Stimulated activated CD4-positive, alpha-beta T cell treated with anti-CD3 and anti-CD28 coated beads, Interleukin-12 subunit alpha, Interleukin-12 subunit beta, amount 100 ng/mL, for 48 hours (primary cell): ENCODE measurements at places on chromosomes 16 and 17.

DNA sequence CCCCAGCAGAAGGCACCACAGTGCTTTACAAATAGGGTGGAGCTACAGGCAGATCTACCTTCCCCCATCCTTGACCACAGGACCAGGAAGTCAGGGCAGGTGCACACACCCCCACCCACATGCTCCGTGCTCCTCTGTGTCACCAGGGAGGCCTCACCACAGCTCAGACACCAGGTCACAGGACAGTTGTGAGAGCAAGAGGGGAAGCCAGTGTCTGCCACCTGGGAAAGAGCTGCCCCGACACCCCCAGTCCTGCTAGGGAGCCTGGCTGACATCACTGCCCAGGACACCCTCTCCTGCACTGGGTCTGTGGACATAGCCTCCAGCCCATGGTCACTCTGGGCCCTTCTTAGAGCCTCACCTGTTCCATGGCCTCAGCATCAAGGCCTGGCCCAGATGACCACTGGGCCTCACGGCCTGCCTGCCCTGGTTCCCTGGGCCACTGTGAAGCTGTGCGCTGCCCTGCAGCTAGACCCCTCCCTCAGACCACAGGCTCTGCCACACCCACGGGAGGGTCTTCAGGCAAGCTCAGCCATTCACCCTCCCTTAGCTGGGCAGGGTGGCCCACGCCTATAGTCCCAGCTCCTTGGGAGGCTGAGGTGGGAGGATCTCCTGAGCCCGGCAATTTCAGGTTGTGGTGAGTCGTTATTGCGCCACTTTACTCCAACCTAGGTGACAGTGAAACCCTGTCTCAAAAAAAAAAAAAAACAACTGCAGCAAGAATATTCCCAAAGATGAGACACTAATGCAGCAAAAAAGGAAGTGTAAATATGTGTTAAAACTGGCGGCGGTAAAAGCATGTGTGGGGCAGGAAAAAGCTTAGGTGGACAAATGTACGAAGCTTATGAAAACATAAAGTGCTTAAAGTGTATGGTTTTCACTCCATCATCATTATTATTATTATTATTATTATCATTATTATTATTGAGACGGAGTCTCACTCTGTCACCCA lies 14.2 kb downstream of the POLR3K start:
- DNase-seq = peak; percentile 25

GRCh38 chr17:70483624-70484023 lies 314.3 kb downstream of the KCNJ2 start:
- no peak for DNase-seq

- no peak for DNase-seq
Measured at GRCh38 chr16:60636117-60636516, 1400.1 kb downstream of the CDH8 start.

DNA sequence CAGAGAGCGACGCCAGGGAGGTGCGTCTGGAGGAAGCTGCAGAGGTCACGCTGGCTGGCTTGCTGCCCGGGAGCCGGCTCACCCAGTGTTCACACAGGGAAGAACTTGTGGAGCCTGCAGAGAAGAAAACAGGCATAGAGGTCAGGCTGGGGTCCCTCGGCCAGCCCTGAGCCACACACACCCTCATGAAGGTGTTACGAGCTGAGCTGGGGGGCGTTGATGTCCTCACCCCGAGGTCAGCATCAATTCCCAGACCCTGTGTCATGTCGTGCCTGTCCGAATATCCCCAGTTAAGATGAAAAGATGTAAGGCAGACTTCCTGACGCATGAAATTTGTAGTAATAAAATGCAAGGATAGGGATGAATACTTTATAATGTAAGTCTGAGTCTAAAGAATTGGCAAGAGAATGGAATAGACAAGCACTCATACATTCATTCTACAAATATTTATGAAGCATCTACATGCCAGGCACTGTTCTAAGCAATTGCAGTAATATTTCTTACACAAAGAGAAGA lies 77.1 kb downstream of the USP31 start:
- no peak for DNase-seq

GRCh38 chr16:48317614-48318315 lies 67.4 kb downstream of the SIAH1 start:
- peak; percentile 8 for DNase-seq

DNA sequence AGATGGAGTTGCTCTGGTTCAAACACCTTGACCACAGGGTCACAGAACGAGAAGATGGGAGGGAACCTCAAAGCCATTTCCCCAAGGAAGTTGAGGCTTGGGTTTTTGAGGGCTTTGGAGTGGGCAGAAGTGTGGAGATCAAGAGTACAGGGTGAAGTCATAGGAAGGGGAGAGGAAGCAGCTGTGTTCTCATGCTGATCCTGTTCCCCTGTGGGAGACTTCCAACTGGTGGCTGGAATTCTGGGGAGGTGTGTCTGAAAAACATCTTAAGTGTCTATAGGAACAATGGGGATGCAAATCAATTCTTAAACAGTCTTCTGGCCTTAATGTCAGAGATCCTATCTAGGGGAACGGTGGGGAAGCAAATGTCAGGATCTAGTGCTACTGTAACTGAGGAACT lies 38.8 kb upstream of the HSBP1 start:
- no peak for DNase-seq

DNA sequence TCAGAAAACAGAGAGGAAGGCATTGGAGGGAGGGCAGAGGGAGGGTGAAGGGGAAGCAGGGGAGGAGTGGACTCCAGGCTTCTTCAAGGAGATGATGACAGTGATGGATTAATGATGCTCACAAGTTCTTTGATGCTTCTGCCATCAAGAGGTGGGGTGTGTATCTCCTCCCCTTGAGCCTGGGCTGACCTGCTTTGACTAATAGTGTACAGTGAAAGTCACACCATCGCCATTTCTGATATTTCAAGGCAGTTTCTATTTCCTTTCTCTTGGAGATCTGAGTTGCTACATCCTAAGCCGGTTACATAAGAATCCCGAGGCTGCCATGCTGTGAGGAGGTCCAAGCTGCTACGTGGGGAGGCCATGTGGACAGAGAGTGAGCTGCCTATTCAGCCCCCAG lies 312.5 kb downstream of the MAF start:
- no peak for DNase-seq

GRCh38 chr16:11708421-11708820 lies 34.2 kb downstream of the TXNDC11 start:
- no peak for DNase-seq

DNA sequence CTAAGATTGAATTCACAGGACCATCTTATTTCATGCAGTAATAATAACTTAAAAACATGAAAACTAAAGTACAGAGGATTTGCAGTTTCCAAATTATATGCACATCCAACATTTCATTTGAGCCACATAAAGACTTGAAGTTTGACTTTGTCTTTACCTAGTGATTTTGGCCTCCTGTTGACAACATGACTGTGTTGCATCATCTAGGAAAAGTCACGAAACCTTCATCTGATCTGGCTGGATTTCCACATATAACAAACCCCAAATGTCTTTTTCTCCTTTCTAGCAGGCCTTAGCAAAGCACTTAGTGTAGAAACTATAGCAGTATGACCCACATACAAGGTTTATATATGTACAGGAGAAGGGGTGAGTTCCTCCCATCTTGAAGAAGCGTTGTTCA lies 406.5 kb upstream of the CDH5 start:
- no peak for DNase-seq

- DNase-seq = no peak
Measured at GRCh38 chr16:47028767-47029377, 55.4 kb upstream of the DNAJA2 start.

DNA sequence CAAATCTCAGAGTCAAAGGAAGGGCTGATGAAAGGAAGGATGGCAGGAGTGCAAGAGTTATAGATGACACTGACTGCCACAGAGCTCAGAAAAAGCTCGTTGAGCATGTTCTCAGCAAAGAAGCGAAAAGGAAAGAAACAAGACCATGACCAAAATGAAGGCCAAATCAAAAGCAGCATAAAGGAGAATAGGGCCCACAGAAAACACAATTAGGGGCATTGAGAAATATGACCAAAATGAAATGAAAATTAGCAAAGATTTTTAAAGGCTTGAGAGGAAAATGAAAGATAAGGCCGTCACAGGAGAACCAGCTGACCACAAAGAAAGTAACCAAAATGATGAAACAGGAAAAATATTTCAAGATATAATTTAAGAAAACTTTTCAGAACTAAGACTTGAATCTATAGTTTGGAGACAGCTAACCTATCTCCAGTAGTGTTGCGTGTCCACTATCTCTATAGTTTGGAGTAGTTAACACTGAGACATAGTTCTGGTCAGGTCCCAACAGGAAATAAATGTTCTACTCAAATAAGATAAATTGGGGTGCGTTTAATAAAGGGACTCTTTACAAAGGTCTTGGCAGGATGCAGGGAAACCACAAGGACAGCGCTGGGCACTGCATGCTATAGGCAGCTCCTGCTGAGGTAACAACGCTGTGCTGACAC lies 7.9 kb downstream of the PRSS54 start:
- no peak for DNase-seq

DNA sequence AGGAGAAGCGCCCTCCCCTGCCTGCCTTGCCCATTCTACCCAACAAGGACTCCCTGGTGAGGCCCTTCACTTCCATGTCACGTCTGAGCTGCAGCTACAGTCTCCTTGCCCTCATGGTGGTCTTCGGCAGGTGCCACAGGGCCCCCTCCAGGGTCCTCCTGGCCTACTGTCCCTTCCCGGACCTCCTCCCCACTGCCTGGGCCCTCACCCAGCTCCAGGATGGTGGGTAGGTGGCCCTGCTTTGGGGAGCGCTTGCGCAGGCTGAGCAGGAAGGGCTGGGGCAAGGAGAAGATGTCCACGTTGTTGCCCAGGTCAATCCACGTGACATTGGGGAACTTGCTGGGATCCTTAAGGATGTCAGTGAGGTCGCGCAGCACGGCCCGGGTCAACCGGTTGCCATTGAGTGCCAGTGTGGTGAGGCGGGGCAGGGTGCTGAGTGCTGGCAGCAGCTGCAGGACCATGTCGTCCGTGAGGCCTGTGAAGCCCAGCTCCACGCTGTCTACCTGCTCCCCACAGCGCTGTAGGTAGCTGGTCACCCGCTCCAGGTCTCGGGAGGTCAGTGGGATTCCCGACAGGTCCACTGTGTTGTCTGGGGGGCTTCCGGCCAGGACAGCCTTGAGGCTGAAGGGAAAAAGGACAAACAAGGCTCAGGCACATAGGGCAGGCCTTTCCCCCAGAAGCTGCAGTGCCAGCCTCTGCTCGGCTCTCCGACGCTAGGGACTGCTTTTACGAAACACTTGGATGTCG lies 28.3 kb downstream of the TRPV2 start:
- no peak for DNase-seq

GRCh38 chr17:33169580-33170285 lies 123.4 kb downstream of the ASIC2 start:
- DNase-seq = no peak

DNA sequence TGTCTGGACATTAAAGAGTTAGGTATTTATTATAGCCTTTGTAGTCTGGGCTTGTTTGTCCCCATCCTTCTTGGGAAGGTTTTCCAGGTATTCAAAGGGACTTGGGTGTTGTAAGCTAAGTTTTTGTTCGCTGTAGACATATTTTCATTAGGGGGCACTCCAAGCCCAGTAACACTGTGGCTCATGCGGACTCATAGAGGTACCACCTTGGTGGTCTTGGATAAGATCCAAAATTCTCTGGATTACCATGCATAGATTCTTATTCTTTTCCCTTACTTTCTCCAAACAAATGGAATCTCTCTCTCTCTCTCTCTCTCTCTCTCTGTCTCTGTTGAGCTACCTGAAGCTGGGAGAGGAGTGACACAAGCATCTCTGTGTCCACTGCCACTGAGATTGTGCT lies 48.9 kb downstream of the ERCC4 start:
- DNase-seq = no peak

- DNase-seq = no peak
Measured at GRCh38 chr16:81940781-81941560, 70.3 kb downstream of the SDR42E1 start.

DNA sequence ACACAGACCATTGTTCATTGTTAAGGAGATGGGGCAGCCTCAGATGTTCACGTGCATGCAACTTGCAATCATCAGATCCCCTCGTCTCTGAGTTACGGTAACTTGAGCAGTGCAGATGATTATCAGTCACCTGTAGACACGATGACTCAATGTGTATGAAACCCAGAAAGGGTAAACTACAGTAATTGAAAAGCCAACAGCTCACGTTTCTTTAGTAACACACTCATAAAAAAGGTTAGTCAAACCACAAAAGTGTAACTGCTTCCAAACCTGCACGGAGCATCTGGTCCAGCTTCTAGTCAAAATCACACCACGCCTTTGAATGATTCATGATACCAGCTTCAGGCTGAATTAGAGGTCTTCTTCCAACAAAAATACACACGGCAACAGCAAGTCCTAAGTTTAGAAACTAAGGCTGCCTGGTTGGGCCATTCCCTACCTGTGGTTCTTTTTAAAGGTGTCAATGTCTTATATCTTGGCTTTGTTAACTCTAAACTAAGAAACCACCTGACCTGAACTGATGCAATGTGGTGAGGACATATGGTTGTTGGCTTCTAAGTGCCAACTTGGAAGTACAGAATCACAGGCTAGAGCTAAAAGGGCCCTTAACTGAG lies 32.3 kb downstream of the GRB7 start:
- peak; percentile 59 for DNase-seq

GRCh38 chr16:1708083-1708767 lies 2.2 kb downstream of the MAPK8IP3 start:
- DNase-seq = no peak

- no peak for DNase-seq
Measured at GRCh38 chr16:75502916-75503605, 7.8 kb upstream of the CHST6 start.

GRCh38 chr17:2707721-2708584 lies 3.6 kb downstream of the CLUH start:
- no peak for DNase-seq

DNA sequence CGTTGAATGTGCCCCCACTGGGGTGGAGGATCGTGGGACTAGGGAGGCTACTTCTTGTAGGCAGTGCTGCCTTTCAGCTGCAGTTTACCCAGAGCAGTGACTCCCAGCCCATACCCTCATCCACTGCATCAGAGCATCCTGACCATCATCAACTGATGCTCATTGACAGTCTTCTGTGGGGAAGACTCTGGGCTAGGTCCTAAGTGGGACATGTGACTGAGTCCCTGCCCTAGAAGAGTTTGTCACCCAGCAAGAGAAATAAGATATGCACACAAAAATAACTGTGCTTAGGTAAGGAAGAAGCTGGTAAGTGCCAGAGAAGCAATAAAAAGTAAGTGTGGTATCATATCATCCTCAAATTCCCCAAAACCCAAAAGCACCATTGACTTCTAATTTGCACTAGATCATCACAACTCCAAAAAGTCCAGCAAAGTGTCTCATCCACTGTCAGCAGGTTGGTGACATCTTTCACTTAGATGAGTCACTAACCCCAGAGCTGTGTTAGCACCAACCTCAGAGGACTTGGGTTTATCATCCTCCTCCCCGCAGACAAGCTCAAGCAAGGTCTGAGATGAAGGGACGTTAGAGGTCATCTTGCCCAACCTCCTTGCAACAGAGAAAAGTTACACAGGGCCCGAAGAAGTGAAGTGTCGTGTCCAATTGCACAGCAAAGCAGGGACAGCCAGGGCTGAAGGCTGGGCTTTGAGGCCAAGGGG lies 99.0 kb downstream of the CCDC182 start:
- no peak for DNase-seq

DNA sequence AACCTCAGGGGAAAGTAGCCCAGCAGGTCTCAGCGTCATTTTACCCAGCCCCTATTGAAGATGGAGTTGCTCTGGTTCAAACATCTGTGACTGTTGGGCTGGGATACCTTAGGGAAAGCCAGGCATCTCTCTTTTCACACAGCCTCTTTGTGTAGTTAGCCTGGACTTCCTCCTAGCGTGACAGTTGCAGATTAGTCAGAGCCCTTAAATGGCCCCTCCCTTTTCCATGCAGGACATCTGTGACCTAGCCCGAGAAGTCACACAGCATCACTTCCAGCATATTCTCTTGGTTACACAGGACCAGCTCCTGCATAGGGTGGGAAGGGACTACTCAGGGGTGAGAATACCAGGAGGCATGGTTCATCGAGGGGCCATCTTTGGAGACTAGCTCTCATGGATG lies 375.0 kb upstream of the RBFOX1 start:
- no peak for DNase-seq
